ENCODE measurements at places on chromosomes 4 and X. TPM values are rescaled to one million over a fixed set of nuclear protein-coding genes. Genes with fewer than 3 reads are reported as not detected.

Gene ABLIM2
- 14.2 TPM for total RNA-seq

Gene AR
- 2.1 TPM for total RNA-seq

Gene C4orf51
- total RNA-seq, result not detected

Gene FGFBP2
- not detected for total RNA-seq

Gene GABRA4
- 1.8 TPM for total RNA-seq

Gene SUPT20HL2
- total RNA-seq, result not detected

Gene TIGD4
- 3.7 TPM for total RNA-seq

Gene GPRASP1
- total RNA-seq, result 40.5 TPM

Gene RNF113A
- 8.3 TPM for total RNA-seq

Gene SYNPO2
- 8.8 TPM for total RNA-seq

Gene NUDT6
- total RNA-seq, result 11.5 TPM

Gene SOX3
- 1.5 TPM for total RNA-seq

Gene CAPN6
- 0.54 TPM for total RNA-seq

Gene PNMA3
- 8.1 TPM for total RNA-seq

Gene GLRB
- 21.6 TPM for total RNA-seq

Gene UNC5C
- 114 TPM for total RNA-seq

Gene MAOB
- total RNA-seq, result 1.7 TPM

Gene GPR82
- total RNA-seq, result not detected

Gene CHST7
- total RNA-seq, result 12.2 TPM

Gene CT45A3
- not detected for total RNA-seq

Gene SLC7A11
- total RNA-seq, result 30.0 TPM

Gene GAB1
- 65.7 TPM for total RNA-seq

Gene ADH1A
- total RNA-seq, result not detected

Measured in cerebellum (tissue), 4 donors.